NCI-H1436 (cell line): ENCODE measurements at places on chromosomes 1 and 21.

GRCh38 chr1:119816407-119816806 is 5.1 kb upstream of the REG4 start:
- DNase-seq, result no peak

DNA sequence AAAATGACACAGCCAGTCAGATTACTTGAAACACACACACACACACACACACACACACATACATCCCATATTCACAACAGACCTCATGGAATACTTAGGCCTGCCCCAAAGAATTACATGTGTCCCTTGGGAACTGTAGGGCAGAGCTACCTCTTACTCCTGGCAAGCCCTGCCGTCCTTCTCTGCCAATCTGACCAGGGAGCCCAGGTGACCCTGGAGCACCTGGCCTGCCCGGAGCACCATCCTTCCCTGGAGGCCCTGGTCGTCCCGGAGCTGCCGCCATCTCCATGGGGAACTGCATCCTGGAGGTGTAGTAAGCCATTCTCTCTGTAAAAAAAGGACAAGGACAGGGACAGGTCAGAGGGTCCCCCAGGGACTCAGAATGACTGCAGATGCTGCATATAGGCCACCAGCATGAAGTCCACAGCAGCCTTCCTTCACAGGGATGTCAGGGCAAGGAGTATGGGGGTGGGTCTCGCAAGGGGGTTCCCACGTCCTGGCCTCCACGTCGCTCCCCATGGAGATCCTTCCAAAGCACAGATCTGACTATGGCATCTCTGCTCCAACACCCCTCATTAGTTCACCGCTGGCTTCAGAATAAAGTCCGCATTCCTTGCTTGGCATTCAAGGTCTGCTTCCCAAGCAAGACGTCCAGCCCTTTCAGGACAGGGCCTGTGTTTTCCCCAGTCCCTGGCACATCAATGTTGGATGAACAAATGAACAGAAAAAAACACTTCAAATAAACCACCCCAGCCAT is 9.2 kb upstream of the PEF1 start:
- no peak for DNase-seq

DNA sequence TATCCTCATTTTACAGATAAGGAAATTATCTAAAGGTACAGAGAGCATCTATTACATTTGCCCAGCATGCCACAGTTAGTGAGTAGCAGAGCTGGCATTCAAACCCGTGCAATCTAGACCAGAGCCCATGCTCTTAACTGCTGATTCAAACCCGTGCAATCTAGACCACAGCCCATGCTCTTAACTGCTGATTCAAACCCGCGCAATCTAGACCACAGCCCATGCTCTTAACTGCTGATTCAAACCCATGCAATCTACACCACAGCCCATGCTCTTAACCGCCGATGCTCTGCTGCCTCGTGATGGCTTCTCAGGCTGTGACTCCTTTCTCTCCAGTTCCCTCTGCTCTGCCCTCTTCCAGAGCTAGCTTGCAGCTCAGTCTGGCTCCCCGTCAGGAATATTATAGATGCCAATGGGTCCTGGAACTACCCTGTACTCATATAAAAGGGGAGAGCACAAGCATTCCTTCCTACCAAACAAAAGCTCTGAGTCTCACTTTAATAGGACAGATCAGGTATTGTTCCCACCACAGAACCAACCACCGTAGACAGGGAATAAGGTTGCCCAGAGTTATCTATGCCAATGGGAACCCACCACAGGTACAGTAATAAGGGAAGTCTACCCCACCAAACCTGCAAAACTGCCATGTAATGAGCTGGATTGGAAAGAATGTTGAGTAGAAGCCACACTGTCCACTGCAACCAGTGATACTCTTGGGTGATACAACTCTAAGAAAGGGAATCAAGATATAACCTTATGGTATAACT is 78.4 kb downstream of the SMYD3 start:
- DNase-seq, result no peak

DNA sequence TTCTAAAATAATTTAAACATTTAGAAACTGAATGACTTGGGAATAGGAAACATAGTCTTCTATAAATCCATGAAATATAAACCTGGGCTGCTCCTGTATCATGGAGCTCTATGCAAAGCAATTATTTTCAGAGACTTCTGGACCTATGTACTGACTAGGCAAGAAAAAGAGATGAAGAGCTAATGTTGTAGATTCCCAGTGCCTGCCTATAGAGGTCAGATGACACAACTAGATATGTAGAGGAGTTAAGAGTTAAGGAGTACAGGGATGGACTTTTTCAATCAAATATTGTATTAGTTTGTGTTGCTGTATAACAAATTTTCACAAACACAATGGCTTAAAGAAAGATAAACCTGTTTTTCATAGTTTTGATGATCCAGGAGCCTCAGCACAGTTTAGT is 1434.5 kb downstream of the KCNT2 start:
- DNase-seq, result no peak

DNA sequence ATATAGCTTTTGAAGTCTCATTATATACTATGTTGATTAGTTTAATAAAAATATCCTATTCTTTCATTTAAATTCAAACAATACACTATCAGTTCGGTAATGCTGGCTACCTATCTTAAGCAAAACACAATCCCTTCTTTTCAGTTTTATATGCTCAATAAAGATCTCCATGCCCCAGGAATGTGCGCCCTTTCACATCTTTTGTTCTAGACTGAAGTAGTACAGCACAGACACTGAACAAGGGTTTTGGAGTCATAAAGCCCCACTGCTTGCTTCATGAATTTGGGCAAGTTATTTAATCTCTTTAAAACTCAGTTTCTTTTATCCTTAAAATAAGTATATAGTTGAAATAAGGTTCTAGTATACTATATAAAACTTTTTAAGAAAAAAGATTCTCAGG is 22.4 kb downstream of the SYDE2 start:
- DNase-seq, result no peak

DNA sequence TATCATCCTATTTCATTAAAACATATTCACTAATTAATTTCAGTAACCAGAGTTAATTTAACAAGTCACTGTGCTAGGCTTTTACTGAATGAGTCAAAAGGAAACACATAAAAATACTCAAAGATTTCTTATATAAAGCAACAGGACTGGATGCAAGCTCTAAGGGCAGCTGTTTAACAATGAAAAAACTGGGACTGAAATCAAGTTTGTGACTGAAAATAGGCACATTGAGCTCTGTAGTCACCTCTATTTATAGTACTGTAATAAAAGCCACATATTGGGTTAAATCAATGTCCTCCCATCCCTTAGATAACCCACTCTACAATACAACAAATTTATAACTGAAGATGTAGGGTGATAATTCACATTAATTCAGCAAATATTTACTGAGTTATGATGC is 52.4 kb downstream of the SMYD3 start:
- DNase-seq, result no peak

DNA sequence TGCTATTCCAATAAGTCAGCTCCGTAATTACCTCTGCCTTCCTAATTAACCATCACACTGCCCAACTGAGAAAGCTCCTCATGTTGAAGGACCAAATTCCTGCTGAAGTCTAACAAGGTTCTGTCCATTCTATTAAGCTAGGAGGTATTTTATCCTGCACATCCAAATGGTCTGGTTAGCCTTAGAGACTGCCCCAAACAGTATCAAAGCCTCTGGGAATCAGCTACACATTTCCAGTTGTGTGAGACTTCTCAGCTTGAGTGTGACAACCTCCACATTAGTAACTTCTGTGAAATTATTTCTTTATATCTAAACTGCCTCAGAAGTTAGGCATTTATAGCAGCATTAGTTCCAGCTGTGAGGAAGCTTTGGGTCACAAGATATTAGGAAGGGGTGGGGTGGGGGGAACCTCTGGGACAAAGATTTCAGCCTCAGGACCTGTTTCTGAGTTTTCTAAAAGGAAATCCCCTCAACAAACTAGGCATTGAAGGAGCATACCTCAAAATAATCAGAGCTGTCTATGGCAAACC is 150.5 kb upstream of the DUSP10 start:
- no peak for DNase-seq

- no peak for DNase-seq
Observed at GRCh38 chr1:111197598-111198284, 2.7 kb downstream of the DENND2D start.

DNA sequence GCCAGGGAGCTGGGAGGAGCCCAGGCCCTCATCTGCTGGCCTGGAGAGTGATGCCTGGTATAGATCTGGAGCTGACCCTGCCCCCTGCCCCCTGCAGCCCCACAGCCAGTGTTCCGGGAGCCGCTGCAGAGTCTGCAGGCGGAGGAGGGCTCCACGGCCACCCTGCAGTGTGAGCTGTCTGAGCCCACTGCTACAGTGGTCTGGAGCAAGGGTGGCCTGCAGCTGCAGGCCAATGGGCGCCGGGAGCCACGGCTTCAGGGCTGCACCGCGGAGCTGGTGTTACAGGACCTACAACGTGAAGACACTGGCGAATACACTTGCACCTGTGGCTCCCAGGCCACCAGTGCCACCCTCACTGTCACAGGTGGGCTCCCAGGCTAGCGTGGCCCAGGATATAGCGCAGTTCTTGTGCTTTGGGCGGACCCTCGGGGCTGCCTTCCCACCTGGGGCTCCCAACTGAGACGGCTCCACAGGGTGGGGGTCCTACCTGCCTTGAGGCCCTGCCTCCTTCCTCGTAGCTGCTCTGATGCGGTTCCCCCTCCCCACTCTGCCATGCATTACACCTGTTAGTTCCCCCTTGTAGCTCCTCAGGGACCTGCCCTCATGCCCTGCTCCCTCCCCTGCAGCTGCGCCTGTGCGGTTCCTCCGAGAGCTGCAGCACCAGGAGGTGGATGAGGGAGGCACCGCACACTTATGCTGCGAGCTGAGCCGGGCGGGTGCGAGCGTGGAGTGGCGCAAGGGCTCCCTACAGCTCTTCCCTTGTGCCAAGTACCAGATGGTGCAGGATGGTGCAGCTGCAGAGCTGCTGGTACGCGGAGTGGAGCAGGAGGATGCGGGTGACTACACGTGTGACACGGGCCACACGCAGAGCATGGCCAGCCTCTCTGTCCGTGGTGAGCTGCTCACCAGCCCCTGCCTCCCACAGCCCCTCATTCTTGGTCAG is 98.7 kb downstream of the OBSCN start:
- DNase-seq, result no peak

- no peak for DNase-seq
Observed at GRCh38 chr1:222829868-222830267, 15.0 kb downstream of the DISP1 start.

- no peak for DNase-seq
Observed at GRCh38 chr1:5915587-5916571, 76.3 kb downstream of the NPHP4 start.

DNA sequence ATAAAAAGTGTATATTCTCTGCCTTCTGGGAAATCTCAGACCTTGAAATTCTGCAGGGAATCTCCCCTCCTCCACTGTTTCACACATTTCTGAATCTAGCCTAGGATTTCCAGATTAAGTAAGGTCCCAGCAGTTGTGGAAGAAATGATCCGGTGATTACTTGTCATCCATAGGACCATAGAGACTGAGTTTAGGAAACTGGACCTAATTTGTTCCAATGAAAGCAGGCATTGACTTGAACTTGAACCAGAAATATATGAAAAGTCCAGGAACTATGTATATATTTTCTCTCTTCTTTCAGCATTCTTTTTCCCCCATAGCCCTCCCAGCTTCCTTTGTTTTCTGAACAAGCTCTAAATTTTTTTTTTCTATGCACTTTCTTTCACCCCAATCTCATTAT is 149.5 kb upstream of the SPAG17 start:
- no peak for DNase-seq

DNA sequence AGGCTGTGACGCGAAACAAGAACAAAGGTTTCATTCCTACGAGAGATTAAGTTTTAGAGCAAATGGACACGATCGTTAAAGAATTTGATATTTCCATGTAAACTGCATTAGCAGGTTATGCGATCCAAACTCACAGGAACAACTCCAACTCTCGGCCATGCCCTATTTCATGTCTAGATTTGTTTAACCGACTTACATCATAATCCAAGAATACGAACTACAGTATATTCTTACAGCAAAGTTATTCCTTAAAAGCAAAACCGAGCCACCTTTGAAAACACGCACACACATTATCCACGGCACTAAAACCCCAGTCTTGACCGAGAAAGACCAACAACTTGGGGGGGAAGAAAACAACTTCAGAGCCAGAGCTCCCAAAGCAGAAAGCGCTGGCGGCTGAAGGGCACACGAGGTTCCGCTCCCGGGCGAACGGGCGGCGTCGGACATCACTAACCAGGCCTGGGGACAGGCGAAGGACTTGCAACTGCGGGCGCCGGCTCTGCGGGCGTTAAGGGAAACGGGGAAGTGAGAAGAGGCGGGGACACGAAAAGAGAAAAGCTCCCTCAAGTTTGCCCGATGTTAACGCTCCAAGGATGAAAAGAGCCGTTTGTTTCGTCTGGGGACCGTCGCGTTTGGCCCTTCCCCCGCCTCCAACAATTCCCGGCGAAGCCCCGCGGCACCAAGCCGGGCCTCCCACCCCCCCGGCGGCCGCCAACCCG is 690 bp downstream of the B3GALNT2 start:
- DNase-seq, result peak; percentile 34

DNA sequence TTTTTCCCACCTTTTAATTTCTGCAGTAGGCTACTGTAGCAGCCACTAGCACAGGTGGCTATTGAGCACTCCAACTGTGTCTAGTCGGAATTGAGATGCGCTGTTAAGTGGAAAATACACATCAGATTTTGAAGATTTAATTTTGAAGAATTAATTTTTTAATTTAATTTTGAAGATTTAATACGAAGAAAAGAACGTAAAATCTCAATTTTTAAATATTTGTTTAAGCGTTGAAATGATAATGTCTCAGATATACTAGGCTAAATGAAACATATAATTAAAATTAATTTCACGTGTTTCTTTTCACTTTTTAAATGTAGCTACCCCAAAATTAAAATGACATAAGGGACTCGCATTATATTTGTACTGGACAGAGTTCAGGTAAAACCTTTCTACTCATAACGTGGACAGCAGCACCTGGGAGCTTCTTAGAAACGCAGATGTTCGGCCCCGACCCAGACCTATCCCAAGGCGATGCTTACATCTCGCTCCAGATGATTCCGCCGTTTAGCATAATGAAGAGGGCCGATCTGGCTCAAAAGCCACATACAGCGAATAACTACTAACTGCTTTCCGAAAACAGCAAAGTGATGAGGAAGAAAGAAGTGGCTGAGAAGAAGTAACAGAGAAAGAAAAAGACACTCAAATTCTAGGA is 717 bp downstream of the CRYZL1 start:
- DNase-seq, result peak; percentile 10

GRCh38 chr1:115365738-115366137 is 27.7 kb upstream of the NGF start:
- DNase-seq, result no peak

DNA sequence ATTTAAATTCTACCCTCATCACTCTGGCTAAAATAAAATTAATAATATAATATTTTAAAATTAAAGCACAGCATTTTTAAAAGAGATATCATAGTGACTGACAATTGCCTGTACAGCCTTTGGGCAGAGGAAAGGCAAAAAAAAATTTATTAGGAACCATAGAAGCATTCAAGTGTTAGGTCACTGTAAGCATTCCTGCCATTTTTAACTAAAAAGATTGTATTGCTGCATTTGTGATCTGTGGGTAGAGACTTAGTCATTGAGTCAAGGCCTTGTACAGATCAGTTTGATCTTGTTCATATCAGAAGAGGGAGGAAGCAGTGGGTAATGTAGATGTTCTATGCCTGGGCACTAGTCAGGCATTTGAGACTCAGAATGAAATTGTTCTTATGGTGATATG is 109.9 kb downstream of the LYPLAL1 start:
- no peak for DNase-seq

- no peak for DNase-seq
Observed at GRCh38 chr1:79133774-79134364, 127.3 kb upstream of the ADGRL4 start.

- DNase-seq, result no peak
Observed at GRCh38 chr1:43256675-43257570, 12.9 kb upstream of the TMEM125 start.

GRCh38 chr1:231310391-231310934 is 27.2 kb downstream of the EXOC8 start:
- DNase-seq, result no peak
